ENCODE measurements at places on chromosomes 6 and 20.

- DNase-seq: no peak
Observed at GRCh38 chr6:36244641-36245280, 25.1 kb upstream of the PNPLA1 start.

DNA sequence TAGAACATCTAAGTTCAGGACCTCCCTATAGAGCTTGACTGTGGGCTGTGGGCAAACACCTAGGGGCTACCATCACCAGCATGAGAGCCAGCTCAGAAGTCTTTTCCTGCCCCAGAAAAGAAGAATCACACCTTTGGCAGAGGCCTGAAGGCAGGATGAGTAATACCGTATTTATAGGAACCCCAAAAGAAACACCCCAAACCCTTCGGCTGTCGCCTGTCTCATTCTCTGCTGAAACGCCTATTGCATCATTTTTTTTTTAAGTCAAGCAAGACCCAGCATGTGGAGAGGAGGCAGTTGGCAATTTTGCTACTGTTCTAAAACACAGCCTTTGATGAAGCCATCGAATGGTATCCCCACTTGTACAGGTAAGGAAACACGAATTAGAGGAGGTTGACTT lies 436.4 kb downstream of the TFAP2A start:
- DNase-seq: no peak

GRCh38 chr20:49795135-49795424 lies 17.5 kb upstream of the SLC9A8 start:
- no peak for DNase-seq

DNA sequence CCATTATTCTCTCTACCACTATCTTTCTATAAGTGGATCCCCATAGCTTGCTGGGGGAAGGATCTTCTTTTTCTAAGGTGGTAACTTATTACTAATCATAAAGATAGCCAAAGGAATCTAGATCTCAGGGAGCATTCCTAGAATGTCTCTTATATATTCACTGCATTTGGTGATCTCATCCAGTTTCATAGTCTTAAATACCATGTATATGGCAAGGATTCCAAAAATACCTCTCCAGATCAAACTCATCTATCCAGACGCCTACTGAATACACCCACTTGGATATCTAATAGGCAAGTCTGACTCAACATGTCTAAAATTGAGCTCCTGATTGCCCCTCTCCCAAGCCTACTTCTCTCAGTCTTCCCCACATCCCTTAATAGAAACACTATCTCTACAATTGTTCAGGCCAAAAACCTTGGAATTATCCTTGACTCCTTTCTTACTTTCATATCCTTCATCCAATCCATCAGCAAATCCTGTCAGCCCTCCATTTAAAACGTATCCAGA lies 264.4 kb downstream of the HACE1 start:
- no peak for DNase-seq

- DNase-seq: no peak
Observed at GRCh38 chr20:24825591-24825990, 123.5 kb upstream of the CST7 start.

DNA sequence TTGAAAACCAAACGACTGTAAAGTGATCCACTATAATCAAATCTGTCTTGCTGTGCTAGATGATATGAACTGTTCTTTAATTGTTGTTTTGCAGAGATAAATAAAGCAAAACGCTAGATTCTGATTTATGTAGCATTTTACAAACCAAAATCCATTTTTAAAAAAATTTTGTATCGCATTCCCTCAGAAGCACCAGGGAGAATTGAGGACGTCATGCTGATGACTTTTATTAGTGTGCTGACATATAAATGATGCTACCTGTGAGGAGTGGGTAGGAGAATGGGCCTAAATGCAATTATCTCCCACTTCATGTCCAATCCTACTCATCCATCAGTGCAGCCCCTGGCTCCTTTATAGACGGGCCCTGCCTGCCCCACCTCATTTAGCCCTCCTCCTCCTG lies 282.4 kb downstream of the PACRG start:
- DNase-seq: no peak

DNA sequence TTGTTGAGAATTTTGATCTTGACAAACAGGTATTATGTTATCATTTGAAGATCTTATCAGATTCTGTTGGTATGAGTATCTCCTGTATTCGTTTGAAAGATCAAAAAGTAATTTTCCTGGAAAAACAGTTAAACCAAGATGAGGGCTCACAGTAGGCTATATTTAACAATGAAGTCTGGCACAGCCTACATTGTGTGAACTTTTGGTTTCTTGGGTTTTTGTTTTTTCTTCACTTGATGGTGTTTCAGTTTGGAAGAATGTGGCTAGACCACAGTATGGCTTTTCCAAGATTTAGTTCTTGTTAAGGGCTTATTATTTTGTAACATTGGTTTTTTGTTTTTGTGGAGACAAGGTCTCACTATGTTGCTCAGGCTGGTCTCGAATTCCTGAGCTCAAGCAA lies 306.4 kb downstream of the CDKAL1 start:
- DNase-seq: no peak

GRCh38 chr6:167678102-167679101 lies 148.3 kb upstream of the AFDN start:
- no peak for DNase-seq

GRCh38 chr6:55836481-55836880 lies 38.9 kb downstream of the BMP5 start:
- DNase-seq: no peak

- no peak for DNase-seq
Observed at GRCh38 chr6:43962458-43962857, 164.8 kb downstream of the MRPL14 start.

- no peak for DNase-seq
Observed at GRCh38 chr6:169798764-169799473, 47.5 kb downstream of the ERMARD start.

DNA sequence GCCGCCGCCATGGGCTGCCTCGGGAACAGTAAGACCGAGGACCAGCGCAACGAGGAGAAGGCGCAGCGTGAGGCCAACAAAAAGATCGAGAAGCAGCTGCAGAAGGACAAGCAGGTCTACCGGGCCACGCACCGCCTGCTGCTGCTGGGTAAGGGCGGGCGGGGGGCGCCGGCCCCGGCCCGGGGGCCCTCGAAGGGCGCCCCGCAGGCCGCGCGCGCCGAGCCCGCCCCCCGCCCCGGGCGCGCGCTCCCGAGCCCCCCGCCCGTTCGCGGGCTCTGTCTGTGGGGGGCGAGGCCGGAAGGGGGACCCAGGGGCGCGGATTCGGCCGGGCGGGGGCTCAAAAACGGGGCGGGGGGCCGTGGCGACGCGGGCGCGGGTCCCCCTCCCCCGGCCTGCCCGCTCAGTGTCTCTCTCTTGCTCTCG lies 39.2 kb downstream of the GNAS start:
- DNase-seq: peak; percentile 8

DNA sequence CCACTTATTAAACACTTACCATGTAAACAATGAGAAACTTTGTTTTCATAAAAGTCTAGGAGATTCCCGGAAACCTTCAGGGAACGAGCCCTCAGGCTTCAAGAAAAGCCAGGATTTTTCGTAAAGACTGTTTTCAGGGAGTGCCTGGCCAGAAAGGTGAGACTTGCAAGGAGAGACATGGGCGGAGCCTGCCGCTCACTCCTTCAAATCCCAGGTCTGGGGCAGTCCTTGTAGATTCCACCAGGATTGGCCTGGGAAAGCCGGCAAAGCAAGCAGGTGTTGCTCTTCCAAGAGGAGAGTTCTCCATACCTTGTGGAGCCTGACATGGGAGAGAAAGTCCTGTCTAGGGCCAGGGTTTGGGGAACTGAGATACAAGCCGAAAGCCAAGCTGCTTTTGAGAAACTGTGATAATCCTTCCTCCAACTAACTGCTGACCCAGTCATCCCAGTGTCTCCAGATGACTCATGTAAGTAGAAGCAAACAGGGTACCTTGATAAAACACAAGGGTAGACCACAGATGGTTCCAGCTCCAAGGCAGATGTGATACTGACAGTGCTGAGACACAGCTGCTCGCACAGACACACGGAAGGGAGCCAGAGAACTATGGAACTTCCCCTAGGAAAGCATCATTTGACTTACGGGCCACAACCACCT lies 69.4 kb upstream of the NAA20 start:
- DNase-seq: no peak

DNA sequence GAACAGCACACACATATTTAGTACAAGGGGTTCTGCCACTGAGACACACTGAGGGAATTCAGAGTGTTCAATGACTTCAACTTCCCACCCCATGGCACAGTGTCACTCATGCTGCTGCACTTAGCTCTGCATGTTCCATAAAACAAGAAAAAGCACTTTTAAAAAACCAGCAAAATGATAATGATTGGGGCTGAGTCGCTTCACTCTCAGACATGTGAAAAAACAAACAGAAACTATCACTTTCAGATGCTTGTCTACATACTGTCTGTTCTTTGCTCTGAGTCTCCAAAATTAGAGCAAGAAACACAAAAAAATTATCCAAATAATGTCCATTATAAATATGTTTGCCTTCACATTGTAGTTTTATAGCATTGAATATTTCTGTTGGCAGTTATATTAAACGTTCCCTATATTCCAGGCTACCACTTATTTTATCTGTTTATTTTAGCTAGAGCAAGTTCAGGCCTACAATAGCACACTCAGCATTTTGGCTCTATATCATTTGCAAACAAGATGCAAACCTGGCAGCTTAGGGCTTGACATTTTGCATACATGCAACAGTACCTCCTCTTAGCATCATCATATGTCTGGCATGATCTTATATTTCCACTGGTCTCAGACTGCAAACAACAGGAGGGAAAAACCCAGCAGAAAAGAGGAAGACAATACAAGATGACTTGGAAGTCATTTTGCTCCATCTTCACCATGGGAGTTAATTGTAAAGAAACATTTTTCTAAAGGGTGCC lies 398.8 kb downstream of the HACE1 start:
- DNase-seq: no peak

- no peak for DNase-seq
Observed at GRCh38 chr6:29619578-29620160, 13.3 kb downstream of the GABBR1 start.

DNA sequence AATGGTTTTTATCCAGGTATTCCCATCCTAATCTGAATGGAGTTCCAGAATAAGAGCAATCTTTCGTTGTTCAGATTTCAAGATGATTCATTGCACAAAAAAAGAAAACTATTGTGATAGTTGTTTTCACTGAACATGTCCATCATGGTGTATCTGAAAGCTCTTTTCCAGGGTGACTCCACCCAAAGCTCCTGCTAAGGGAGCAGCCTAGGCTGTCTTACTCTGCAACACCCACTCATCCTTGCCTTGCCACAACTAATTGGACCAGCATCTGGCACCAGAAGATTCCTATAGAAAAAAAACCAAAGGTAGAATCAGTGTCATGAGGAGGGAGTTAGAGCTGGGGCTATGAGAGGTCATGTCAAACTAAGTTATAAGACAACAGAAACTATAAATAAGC lies 7.9 kb upstream of the SYNCRIP start:
- DNase-seq: no peak

DNA sequence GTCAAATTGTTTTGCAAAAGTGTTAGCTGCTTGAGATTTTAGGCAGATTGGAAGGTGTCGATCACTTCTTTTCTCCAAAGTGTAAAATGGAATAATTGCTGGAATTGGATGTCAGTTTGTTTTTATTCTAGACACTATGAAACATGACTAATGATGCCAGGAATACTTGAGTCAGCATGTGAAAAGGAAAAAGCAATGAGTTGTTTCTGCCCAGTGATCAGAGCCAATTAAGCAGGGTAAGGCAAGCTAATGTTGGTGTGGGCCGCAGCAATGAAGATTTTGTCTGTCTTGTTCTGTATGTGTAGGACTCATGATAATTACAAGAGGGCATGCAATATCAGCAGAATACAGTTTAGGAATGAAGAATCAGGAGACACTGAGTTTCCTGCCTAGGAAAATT lies 110.3 kb downstream of the CARMIL1 start:
- no peak for DNase-seq

GRCh38 chr20:23909390-23909789 lies 29.8 kb upstream of the CST5 start:
- DNase-seq: no peak

DNA sequence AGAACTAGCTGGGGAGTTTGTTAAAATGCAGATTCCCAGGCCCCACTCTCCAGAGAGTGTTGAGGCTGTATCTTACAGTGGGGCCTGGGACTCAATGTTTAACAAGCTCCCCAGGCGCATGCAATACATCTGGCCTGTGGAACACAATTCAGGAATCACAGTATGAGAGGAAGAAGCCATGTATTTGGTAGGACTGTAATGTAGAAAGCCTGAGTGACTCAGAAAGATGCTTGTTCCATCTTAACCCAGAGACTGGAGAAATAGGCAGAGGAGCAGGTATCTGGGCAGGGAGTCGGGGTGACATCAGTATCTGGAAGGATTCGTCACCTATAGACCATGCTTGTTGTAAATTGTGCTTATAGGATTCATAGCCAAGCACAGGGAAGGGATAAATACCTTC lies 90.5 kb downstream of the UNC5CL start:
- no peak for DNase-seq

DNA sequence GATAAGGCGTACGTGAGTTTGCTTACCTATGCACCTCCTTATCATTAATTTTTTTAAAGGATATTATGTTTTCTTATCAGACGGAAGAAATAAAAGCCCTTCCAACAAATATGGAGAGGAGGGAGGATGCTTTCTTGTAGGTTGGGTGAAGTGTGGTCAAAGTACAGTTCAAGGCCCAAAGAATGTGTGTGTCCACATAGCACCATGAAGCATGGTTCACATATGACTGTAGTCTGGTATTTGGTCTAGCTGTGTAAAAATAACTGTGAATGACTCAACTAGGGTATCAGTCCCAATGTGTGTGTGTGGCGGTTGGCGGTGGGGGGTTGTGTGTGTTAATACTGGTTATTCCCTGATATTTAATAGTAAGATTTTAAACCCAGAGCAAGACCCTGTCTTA lies 212.7 kb downstream of the TMEM242 start:
- DNase-seq: no peak

All from activated CD8-positive, alpha-beta memory T cell treated with anti-CD3 and anti-CD28 coated beads for 48 hours (primary cell).